ENCODE measurements at places on chromosomes 1 and 21.

- no peak for DNase-seq
Measured at GRCh38 chr1:164914208-164914607, 355.2 kb downstream of the PBX1 start.

DNA sequence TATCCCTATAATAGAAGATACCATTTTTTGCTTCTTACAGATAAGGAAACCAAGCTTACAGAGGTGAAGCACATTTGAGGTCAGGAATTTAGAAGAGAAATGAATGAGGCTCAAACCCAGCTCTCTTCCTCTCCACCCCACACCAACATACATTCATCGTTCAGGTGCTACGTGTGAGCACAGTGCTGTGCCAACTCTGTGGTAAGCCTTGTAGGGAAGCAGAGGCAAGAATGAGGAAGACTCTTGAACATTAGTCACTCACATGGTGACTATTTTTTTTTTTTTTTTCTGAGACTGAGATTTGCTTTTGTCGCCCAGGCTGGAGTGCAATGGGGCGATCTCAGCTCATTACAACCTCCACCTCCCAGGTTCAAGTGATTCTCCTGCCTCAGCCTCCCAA lies 314.0 kb downstream of the NTNG1 start:
- peak; percentile 73 for DNase-seq

DNA sequence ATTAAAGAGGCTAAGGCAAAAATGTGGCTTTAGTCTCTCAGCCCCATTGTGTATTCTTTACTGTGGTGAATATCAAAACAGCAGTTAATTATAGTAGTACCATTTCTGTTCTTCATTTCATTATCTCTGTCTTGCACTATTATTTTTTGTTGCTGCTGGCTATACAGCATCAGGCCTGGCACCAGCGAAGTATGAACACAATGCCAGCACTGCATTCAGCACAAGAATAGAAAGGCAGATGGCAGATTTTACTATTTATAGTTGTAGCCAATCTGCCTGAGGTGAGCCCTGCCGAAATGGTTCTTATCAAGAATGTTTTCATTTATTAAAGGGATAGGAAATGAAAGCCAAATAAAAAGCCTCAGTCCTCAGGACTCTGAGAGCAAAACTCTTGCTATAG lies 72.1 kb downstream of the GPR52 start:
- no peak for DNase-seq

GRCh38 chr1:210236840-210237409 lies 4.3 kb downstream of the SERTAD4 start:
- no peak for DNase-seq

- DNase-seq = no peak
Measured at GRCh38 chr1:98289311-98289710, 368.5 kb upstream of the DPYD start.

- no peak for DNase-seq
Measured at GRCh38 chr1:155957411-155957915, 16.0 kb downstream of the RXFP4 start.

GRCh38 chr1:237692255-237692654 lies 198.5 kb downstream of the ZP4 start:
- no peak for DNase-seq

GRCh38 chr1:43602990-43603389 lies 47.0 kb upstream of the KDM4A start:
- peak; percentile 37 for DNase-seq

DNA sequence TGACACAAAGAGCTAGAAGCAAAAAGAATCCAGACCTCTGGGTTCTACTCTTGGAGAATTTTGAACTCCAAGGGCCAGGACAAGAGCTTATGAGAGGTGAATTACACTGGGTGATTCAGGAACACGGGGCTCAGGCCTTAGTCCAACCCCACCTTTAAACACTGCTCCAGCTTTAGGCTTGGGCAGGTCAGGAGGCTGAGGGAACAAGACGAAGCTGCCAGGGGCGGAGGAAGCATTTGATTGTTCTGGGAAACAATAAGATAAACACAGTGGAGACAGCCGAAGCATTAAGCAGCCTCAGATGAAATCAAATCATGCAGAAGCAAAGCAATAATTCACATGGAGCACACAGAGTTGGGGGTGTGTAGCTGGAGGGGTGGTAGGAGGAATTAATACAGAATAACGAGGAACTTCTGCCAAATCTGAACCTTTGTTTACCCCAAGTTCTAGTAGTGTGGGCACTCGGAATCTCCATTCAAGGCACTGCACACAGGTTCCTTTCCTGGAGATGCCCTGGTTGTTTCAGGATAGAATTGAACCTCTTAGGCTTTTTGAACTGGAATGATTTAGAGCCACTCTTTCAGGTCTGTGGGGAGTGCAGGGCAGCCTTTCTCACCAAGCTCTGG lies 93.2 kb downstream of the PLXNA2 start:
- no peak for DNase-seq

DNA sequence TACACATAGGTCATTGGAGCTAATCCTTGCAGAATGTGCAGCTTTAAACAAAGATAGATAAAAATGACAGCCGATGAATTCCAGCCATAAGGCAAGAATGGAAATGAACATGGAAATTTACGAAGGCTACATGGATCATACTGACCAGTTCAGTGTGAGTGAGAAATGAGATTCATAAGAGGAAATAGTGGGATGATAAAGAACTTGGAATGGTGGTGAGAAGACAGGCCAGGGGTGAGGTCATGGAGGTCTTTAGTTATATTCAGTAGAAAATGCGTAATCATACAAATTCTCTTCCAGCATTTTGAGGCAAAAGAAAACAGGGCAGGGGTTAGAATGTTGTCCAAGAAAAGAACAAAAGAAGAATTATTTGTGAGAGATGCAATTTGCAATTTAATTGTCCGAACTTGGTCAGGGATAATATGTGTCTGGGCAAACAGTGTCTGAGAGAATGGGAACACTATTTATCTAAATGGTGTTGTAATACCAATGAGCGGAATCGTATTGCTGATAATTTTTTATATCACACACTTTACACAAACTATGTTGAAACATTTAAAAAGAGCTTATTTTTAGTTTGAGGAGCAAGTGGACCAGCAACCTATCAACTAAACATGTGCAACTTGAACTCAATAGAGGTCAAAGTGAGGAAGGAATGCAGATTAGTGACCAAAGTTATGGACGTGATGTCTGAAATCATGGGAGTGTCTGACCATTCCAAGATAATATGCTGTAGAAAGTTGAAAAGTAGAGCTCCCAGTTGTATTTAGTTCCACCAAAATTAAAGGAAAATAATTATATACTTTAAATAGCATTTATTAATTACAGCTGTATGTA lies 739.0 kb upstream of the NCAM2 start:
- no peak for DNase-seq

DNA sequence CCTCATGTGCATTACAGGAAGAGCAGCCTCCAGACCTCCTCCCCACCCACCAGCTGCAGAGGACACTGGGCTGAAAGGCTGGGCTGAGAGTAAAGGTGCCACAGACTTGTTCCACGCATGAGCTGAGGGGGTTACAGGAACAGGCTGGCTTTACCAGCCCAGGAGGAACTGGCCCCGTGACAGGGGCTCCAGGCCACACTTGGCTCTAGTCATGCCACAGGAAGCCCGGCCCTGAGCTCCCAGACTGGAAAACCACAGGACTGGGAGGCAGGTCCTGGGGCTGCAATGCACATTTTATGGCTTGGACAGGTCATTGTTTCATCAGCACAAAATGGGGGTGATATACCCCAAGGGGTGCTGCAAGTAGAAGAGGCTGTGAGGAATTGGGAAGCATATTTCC lies 35.6 kb downstream of the GPA33 start:
- no peak for DNase-seq

GRCh38 chr1:3981261-3981660 lies 81.2 kb upstream of the C1orf174 start:
- DNase-seq = no peak

DNA sequence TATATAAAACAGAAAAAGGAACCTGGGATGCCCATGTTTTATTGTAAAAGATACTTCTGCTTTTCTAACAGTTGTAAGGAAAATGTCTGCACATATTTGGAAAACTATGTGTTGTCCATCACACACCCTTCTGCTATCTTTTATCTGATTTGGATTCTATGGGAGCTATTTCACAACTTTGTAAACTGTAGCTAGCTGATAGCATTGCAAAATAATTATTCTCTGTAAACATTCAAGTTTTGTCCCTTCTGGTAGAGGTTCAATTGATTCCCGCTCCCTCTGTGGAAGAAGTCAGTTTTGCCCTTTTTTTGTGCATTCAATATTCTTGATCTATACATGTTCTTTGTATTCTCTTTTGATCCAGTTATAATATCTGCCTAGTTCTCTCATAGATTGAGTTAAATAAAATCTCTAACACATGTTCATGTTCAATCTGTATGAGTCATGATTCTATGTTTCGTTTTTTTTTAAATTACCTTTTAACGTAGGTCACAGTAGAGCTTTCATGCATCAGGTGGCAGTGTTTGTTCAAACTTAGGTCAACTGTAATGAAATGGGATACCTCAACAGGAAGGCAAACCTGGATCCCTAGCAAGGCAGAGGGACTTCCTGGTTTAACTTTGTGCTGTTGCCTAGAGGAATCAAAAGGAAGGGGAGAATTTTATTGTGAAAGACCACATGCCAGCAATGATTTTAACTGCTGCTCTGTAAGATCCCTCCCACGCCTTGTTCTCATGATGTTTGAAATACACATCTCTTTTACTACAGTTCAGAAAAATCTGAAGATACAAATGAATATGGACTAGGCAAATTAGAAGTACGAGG lies 26.0 kb upstream of the BCL9 start:
- peak; percentile 48 for DNase-seq

GRCh38 chr1:244074559-244075171 lies 23.6 kb downstream of the ZBTB18 start:
- DNase-seq = no peak

DNA sequence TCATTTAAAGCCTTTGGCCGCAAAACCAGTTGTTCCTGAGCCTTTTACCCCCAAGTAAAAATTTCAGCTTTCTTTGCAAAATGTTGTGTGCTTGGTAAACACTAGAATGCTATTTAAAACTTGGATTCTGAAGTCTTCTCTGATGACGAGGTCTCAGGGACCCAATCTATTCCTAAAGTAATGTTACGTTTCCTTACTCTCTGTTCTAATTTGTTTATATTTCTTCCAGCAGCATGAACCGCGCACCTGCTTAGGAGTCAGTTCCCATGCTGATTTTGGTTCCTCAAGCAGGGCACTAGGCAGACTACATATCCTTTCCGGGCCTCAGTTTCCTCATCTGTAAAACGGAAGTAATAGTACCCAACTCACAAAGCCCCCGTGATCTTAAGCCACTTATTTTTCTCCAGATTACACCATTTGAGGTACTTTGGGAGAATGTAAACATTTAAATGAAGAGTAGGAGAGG lies 969 bp upstream of the ALDH4A1 start:
- no peak for DNase-seq

DNA sequence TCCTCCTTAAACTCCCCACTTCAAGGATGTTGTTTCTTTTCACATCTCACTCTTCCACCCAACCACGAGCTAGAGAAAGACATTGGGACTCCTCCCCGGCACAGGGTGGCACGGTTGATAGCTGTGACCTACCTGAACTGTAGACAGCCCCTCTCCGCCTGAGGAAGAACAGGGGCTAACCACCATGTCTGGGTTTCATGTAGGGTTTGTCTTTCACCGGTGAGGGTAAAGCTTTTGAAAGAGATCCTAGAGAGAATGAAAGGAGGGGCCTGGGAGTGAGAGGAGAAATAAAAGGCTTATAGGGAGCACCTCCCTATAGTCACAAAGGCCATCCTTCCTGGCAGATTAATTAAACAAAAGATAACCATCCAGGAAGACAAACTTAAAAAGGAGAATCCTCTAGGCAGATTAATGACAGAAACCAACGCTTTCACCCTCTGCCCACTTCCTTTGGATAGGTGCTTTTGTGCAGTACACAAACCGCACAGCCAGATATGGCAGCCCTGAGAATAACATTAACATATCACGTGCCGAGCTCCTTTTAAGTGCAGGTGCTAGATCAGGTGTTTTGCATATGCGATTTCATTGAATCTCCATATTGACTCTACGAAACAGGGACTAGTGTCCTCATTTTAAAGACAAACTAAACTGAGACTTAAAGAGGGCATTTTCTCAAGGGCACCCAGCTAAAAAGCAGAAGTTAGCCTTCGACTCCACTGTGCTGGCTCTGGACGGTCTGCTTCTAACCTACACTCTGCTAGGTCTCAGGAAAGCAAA lies 178.1 kb upstream of the RUNX1 start:
- DNase-seq = no peak

GRCh38 chr1:117161887-117162286 lies 40.3 kb upstream of the TRIM45 start:
- DNase-seq = no peak

DNA sequence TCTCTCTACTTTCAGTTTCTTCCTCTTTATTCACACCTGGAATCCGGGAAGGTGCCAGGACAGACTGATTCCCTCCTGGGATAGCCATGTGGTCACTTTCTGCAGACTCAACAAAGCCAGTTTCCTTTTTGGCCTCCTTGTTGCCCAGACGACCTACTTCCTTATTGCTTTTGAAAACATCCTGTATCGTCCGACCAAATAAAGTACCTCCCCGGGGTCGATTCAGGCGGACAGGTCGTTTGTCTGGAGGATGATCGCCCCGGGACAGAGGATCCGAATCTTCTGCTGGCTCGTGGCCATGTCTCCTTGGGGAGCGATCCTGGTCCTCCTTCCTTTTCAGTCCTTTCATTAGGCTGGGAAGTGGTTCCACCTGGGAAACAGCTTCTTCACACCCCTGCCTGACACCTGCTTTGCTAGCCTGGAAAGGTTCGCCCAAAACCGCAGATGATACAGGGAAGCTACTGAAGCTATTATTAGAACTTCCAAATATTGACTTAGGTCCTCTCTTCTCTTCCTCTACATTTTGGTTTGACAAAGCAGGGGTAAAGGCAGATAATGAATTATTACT lies 1.2 kb downstream of the MCM3AP start:
- DNase-seq = no peak

DNA sequence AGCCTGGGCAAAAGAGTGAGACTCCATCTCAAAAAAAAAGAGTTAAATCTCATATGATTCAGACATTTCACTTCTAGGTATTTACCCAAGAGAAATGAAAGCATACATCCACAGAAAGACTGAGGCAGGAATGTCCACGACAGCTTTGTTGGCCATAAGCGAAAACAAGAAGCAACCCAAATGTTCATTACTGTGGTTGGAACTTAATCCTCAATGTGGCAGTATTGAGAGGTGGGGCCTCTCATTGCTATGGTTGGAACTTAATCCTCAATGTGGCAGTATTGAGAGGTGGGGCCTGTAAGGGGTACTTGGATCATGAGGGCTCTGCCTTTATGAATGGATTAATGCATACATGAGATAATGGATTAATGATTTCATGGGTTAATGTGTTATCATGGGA lies 15.2 kb downstream of the C21orf58 start:
- no peak for DNase-seq

- DNase-seq = peak; percentile 3
Measured at GRCh38 chr1:117301901-117302300, 65.3 kb upstream of the MAN1A2 start.

GRCh38 chr21:30269803-30270530 lies 12.8 kb downstream of the KRTAP24-1 start:
- no peak for DNase-seq
